ENCODE measurements at places on chromosomes 11 and 22. TPM values are rescaled to one million over a fixed set of nuclear protein-coding genes. Genes with fewer than 3 reads are reported as not detected.

The MMP3 gene
- total RNA-seq, result not detected

The TRIM29 gene
- 0.47 TPM for total RNA-seq

The DDI1 gene
- not detected for total RNA-seq

The GAL gene
- total RNA-seq, result not detected

The CABP7 gene
- 1.1 TPM for total RNA-seq

The MS4A15 gene
- not detected for total RNA-seq

The VSIG10L2 gene
- total RNA-seq, result not detected

The APOL1 gene
- 1.4 TPM for total RNA-seq

The OR6M1 gene
- not detected for total RNA-seq

The SYT7 gene
- total RNA-seq, result 15.1 TPM

The CDCA5 gene
- 2.0 TPM for total RNA-seq

The APOL5 gene
- not detected for total RNA-seq

The KCNJ4 gene
- total RNA-seq, result 9.7 TPM

The NUP98 gene
- total RNA-seq, result 72.1 TPM

The MAML2 gene
- total RNA-seq, result 4.8 TPM

The CARNS1 gene
- total RNA-seq, result 0.16 TPM

The OR51D1 gene
- total RNA-seq, result not detected

The FGF3 gene
- not detected for total RNA-seq

The CNGA4 gene
- 0.31 TPM for total RNA-seq

The CHST1 gene
- total RNA-seq, result 10.5 TPM

The LIF gene
- not detected for total RNA-seq

The CBX7 gene
- 6.6 TPM for total RNA-seq

The CCDC89 gene
- 0.47 TPM for total RNA-seq

The E2F8 gene
- total RNA-seq, result 0.62 TPM

The NRGN gene
- 2.7 TPM for total RNA-seq

The TUT1 gene
- 4.5 TPM for total RNA-seq

The FAM181B gene
- 9.7 TPM for total RNA-seq

The C22orf31 gene
- total RNA-seq, result not detected

The RAB3IL1 gene
- total RNA-seq, result 2.3 TPM

The WNT11 gene
- total RNA-seq, result 4.4 TPM

The APOL4 gene
- 10.5 TPM for total RNA-seq

The IGSF22 gene
- 0.16 TPM for total RNA-seq

The ZNRD2 gene
- 23.6 TPM for total RNA-seq

The SEC14L6 gene
- 1.4 TPM for total RNA-seq

The KLHL35 gene
- 28.5 TPM for total RNA-seq

The TRIM48 gene
- total RNA-seq, result not detected

The KRTAP5-8 gene
- 0.31 TPM for total RNA-seq

The ZP1 gene
- not detected for total RNA-seq

The PKP3 gene
- total RNA-seq, result under 0.01 TPM

The OR4X1 gene
- total RNA-seq, result not detected

The FBLN1 gene
- total RNA-seq, result 22.3 TPM

The LRRC32 gene
- 1.1 TPM for total RNA-seq

The ZPR1 gene
- total RNA-seq, result 39.6 TPM

The HMOX1 gene
- total RNA-seq, result 1.9 TPM

The TYMP gene
- 2.0 TPM for total RNA-seq

The TPH1 gene
- 0.47 TPM for total RNA-seq

The APLNR gene
- total RNA-seq, result 5.8 TPM

The MS4A12 gene
- total RNA-seq, result not detected

The MIOX gene
- not detected for total RNA-seq

The APOA5 gene
- not detected for total RNA-seq

The KRTAP5-9 gene
- not detected for total RNA-seq

The MPPED2 gene
- total RNA-seq, result 70.5 TPM

All from occipital lobe (tissue), 3 donors.